ENCODE measurements at places on chromosomes 6 and 20.

DNA sequence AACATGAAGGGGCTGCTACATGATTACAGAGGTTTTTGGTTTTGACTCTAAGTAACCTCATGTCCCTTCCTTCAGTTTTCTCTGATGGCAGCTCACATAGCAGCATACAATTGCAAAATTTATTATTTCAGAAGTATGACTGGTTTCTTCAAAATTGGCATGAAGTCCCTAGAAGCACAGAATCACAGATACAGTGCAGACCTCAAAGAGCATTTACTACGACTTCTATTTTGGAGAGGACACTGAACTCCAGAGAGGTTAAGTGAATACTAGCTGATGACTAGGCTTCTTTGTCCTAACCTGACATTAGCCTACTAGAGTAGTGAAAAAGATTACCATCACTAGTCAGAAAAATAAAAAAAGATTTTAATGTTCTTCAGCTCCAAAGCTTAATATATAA, 664.3 kb downstream of the RFPL4B start:
- no peak for DNase-seq

- DNase-seq: no peak
These were observed 41.4 kb downstream of the HLA-F start for GRCh38 chr6:29764422-29765196.

- peak; percentile 66 for DNase-seq
These were observed 6.9 kb downstream of the SLC32A1 start for GRCh38 chr20:38730989-38731737.

GRCh38 chr6:124792386-124792785, 169.9 kb upstream of the RNF217 start:
- DNase-seq: no peak

DNA sequence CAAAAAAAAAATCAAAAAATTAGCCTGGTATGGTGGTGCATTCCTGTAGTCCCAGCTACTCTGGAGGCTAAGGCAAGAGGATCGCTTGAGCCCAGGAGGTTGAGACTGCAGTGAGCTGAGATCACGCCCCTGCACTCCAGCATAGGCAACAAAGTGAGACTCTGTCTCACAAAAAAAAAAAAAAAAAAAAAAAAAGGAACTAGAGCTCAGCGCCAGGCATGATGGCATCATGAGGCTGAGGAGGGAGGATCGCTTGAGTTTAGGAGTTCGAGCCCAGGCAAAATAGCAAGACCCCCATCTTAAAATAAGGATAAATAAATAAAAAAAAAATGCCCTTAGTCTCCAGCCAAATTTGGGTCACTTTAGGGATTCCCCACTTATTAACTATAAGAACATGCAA, 40.4 kb upstream of the PIM1 start:
- DNase-seq: no peak

- no peak for DNase-seq
These were observed 144.3 kb downstream of the F13A1 start for GRCh38 chr6:6176127-6176526.

- DNase-seq: no peak
These were observed 42.7 kb downstream of the SOD2 start for GRCh38 chr6:159650314-159650713.

- DNase-seq: no peak
These were observed 9.4 kb upstream of the CRIP3 start for GRCh38 chr6:43318011-43318410.

- DNase-seq: no peak
These were observed 49.3 kb downstream of the CD83 start for GRCh38 chr6:14166839-14167238.

GRCh38 chr6:41635365-41635764, 2.9 kb upstream of the MDFI start:
- DNase-seq: no peak

Data from activated T-helper 9 cell treated with anti-CD3 and anti-CD28 coated beads, Interleukin-2, amount 50 U/mL, for 16 hours (primary cell).